ENCODE measurements at places on chromosomes 2 and 18.

- no peak for DNase-seq
Measured at GRCh38 chr2:15040429-15041084, 408.0 kb downstream of the LRATD1 start.

GRCh38 chr2:44578471-44579093 is 216.8 kb downstream of the CAMKMT start:
- DNase-seq, result no peak

GRCh38 chr2:230711224-230711623 is 1.4 kb upstream of the CAB39 start:
- DNase-seq, result no peak

GRCh38 chr18:14969500-14969899 is 221.5 kb downstream of the ANKRD30B start:
- DNase-seq, result no peak

DNA sequence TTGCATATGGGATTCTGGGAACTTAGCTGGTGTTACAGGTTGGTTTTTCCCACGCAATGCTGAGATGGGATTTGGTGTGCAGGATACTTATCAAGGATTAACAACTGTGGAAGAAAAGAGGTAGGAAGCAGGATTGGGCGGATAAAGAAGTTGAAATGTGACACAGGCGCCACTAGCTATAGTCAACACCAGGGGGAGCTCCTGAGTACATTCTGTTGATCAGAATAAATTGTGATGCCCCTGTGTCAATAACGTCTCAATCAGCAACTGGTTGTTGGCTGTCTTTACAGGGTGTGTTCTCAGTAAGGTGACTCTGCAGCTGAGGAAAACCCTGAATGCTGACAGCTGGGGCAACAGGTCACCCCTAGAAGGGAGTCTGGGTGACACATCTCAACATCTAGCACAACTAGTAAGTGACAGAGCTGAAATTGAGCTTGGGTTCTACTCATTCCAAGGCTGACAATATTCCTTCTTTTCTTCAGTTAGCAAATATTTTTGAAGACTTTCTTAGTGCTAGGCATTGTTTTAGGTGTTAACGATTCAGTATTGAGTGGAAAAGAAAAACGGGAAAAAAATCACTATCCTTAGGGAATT is 143.0 kb downstream of the ARL6IP6 start:
- no peak for DNase-seq

DNA sequence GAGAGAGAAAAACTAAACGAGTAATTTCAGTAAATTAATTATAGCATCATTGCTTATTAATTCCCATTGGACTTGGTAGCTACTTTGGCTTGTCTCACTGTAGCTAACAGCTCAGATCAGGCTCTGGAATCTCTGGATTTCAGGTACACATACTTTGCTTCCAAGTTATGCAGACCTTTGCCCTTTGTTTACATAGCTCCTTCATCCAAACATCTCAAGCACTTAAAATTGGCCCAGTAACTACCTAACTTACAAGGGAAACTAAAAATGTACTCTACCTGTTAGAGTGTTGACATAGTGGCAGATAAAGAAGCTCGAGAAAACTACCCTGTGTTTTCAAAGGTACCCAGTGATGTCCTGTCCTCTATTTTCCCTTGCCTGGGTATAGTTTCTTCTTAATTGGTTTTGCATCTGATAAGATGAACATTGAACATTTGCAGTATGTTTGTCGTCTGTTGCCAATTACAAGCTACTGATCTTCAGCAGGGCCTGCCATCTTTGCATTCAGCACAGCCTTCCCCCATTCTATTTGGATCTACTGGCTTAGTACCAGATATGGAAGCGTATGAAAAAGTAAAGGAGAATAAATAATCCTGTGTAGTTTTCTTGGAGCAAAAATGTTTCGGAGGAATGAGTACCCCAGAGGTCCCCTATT is 601.5 kb upstream of the FANCL start:
- DNase-seq, result no peak

GRCh38 chr2:19171409-19171808 is 187.0 kb downstream of the OSR1 start:
- DNase-seq, result no peak

DNA sequence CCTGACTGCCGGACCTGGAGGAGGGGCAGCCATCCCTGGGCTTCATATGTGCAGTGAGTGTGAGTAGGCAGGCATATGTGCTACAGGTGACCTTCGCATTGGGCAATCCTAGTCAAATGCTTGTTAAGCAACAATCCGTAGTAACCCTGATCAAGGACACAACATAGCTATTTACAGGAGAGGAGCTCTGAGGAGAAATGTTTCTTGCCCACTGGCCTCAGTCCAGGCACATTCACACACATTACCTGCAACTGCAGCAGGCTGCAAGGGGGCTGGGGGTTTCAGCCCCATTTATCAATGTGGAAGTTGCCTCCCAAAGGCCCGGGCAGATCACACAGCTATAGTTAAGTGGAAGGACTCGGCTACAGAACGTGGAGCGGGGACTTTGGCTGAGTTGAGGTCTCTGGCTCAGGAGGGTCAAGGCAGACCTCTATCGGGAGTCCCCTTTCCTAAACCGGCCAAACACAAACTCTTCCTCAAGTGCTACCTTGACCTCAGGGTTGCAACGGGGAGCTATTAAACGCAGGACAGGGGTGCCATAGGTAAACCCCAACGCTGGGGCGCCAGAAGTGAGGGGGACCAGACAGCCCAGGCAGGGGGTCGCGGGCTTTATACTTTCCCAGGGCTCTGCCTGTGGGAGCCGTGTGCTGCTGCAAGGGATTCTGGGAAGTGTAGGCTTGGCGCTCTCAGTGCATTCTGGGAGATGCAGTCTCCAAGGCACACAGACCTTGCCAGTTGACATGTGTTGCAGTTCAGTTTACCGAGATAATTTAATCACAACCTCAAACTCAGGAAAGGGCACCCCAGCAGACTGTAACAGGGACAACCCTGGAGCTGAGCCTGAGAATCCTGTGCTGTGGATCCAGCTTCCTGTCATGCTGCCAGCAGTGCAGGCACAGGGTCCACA is 9.4 kb downstream of the KHK start:
- no peak for DNase-seq

DNA sequence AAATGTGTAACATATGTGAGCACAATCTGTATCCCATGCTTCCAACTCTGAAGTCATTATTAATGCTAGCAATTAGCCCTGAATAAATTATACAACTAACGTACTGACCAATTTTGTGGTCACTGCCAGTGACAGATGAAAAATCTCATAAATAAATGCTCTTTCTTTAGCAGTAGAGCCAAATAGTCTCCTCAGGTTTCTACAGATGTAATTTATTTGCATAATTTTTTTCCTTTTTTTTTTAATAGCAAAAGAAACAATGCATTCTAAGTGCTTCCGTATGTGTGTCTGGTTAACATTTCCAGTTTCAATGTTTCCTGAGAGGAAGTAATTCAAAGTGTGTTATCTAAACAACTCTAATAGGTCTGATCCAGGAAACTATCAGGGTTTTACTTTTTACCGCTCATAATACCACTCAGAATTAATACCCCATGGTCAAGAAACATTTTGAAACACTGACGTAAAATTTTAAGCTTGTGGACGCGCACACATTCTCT is 108.4 kb downstream of the MEP1B start:
- DNase-seq, result no peak

DNA sequence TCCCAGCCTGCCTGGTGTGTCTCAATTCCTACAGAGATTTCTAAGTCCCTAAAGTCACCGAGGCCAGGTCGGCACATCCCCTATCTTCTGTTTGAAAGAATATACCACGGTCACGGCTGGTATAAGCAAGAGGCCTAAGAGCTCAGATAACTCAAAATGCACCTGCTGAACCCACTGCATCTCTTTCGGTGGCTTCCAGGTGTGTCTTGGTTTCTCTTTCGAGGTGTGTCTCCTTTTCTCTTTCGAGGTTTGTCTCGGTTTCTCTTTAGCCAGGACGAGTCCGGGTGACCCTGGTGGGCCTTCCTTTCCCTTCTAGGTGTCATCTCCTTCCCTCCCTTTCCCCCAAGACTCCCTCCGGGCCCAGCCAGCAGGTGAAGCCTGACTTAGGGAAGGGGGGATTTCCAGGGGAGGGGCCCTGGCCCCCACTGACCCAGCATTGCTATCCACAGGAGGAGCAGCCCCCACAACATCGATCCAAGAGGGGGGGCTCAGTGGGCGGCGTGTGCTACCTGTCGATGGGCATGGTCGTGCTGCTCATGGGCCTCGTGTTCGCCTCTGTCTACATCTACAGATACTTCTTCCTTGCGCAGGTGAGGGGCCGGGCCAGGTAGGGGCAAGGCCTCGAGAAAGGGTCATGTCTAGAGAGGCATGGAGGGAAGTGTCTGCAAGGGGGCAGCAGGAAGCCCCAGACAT is 8.4 kb downstream of the ITM2C start:
- DNase-seq, result no peak

- no peak for DNase-seq
Measured at GRCh38 chr2:27152102-27152795, 3.4 kb downstream of the TCF23 start.

GRCh38 chr2:238114851-238115660 is 14.9 kb downstream of the ESPNL start:
- DNase-seq, result no peak

DNA sequence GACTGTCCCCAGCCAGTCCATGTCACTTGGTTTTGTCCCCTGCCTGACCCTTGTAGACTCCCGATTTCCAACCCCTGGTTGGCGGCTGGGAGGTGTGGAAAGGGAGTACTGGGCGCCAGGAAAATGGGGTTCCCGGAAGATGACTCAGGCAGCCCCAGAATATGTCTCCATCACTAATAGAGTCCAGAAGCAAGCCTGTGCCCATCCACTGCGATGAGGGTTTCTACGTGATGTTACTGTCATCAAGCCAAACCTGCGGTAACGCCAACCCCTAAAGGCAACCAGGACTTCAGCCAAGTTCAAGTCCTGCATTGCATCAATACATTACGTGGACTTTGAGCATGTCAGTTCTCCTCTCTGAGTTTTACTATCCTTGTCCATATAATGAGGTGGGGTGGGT is 62.0 kb upstream of the TAF1B start:
- DNase-seq, result no peak

DNA sequence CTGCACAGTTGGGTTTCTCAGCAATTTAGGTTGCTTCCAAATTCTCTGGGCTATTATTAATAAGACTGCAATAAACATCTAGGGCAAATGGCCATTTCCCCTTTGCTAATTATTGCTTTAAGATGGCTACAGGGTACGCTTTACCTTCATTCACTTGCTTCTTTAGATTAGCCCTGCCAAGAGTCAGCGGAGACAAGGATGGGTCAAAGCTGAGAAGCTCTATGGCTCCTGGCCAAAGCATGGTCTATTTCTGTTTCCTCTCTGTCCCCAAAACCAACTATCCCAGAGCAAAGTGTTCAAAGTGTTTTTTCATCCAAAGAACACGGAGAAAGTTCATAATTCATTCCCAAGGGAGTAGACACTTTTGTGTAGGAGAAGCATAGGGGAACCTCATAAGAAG is 75.2 kb upstream of the NFU1 start:
- DNase-seq, result no peak

- DNase-seq, result peak; percentile 41
Measured at GRCh38 chr2:231687133-231687852, 21.0 kb upstream of the PTMA start.

DNA sequence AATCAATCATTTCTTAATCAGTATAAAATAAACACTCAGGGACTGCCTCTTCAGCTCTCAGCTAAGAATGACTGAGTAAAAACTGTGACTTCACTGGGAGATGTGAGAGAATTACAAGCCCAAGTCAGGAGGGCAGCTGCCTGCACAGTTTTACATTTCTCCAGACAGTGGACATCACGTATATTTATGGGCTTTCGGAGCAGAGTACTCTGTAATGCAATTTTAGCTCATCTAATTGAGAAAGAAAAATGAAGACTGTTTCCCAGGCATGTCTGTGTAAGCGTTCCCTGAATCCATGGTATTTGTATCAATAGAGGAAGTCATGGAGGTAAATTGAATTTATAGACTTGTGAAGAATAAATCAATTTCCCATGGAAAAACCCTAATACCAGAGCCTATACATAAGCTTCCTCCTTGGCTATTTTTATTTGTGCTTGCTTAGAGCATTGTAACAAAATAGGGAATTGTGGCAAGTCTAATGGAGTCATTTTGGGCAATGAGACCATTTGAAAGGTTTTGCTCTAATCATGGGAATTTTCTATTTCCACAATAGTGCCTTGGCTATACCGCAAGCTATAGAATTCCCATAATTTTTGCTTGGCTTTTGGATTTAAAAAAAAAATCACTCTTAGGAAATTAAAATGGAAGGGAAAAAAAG is 87.2 kb downstream of the SLC5A7 start:
- DNase-seq, result no peak

DNA sequence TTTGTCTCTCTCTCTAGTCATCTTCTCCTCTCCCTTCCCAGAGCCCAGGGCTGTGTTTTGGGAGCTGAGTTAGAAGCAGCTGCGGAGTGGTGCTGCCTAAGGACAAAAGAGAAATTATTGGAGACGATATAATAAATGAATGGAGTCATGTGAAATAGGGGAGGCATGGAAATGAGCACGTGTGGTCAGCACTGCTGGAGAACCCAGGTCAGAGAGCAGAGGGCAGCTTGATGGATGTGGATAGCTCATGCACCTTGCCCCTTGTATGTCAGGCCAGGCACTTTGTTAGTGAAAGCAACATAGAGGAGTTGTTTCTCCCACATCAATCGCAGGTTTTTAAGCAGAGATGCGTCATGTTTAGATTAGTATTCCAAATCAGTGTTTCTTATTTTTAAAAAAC is 15.7 kb downstream of the TTR start:
- DNase-seq, result no peak

DNA sequence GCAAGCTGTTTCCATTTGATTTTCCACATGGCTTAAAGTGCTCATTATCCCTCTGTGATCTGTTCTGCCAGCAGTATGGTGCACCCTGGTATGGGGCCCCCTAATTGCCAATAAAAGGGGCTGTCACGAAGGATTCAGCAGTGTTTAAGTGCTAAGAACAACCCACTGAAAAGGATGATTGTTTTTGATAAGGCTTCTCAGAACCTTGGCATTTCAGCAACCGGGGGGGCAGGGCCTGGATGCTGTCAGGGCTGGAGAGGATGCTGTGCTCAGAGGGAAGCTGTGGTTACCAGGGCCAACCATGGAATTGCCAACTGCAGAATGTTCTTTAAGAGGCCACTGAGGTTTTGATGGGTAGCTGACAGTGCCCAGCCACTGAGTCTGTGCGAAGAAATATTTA is 117.8 kb downstream of the CTIF start:
- no peak for DNase-seq

DNA sequence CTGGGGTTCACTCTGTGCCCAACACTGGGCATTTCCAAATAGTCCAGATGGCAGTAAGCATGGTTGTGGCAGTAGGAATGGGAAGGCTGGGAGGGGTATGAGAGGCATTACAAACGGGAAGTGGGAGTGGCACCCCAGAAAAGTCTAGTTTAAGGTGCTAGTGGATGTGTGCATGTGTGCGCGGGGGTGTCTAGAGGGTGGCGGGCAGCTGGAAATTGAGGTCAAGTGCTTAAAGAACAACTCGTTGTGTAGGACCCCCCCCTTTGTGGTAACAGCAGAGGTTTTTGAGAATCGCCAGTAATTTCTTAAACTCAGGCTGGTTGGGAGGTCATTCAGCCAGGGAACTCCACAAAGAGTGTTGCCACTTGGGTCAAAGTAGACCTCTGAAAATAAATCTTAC is 69.9 kb downstream of the RHBDD1 start:
- no peak for DNase-seq

GRCh38 chr2:177692783-177693269 is 300.3 kb downstream of the AGPS start:
- DNase-seq, result no peak
